ENCODE measurements at places on chromosomes 5 and 9. TPM values are rescaled to one million over a fixed set of nuclear protein-coding genes. Genes with fewer than 3 reads are reported as not detected.

GRCh38 chr5:103598997-103599566 lies 36.5 kb upstream of the NUDT12 start:
- no peak for DNase-seq

DNA sequence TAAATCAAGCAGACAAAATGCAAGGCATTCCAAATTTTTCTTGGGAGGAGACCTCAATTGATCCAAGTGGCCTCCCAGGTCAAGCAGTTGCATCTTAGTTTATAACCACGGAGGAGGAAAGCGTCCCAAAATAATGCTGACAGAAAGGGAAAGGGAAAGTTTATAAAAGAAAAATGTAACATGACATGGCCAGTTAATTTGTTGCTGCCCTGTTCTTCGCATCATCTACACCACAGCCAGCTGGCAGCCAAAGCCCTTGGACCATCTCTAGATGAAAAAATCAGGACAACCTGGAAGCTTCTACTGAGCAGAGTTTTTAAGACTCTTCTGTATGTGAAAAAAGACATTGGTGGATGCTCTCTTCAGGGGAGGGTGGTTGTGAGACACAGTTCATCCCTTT lies 128.8 kb upstream of the FBXL7 start:
- no peak for DNase-seq

- peak; percentile 65 for DNase-seq
Observed at GRCh38 chr5:69007726-69008368, 86.0 kb upstream of the SLC30A5 start.

CDX1 gene
- 0.31 TPM for total RNA-seq

GRCh38 chr9:101693546-101694336 lies 44.7 kb downstream of the GRIN3A start:
- no peak for DNase-seq

DNA sequence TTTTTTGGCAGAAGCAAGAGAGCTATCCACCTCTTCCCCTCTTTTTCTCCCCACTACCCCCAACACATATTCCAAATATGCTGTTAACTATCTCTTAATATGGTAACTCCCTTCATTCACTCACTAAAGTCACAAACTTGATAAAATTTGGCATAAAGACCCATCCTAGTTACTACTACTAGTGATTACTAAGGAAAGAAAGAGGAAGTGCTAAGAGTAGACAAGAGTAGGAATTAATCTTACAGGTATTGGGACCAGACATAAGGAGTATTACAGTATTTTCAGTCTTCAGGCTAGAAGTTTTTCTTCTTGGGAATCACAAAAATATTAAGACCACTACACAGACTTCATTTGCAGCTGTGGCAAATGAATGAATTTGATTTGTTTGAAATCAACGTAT lies 2.2 kb downstream of the ADAMTS6 start:
- no peak for DNase-seq

TSSK1B gene
- 0.29 TPM for total RNA-seq

SLC25A2 gene
- total RNA-seq, result 1.1 TPM

SPEF2 gene
- total RNA-seq, result 15.6 TPM
